MG63 (cell line): ENCODE measurements at places on chromosomes 3 and 15. TPM values are rescaled to one million over a fixed set of nuclear protein-coding genes. Genes with fewer than 3 reads are reported as not detected.

- no peak for DNase-seq
Observed at GRCh38 chr3:66400411-66401156, 100.2 kb downstream of the LRIG1 start.

DNA sequence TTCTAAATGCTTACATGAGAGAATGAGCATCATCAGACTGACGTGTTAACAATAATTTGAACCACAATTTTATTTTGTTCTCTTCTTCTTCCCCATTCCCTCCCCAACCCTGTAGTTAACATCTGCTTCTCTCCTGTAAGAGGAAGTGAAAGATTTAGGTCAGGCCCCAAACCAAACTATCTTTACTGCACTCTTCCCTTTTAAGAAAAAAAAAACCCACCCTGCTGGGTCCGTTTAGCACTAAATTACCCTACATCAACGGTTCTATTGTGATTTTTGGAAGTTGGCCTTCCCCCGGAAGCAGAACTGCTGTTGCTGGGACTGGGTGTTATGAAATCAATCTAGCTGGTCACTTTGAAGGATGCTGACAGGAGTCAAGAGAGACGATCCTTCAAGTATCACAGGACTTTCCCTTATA, 49.4 kb downstream of the NFKBIZ start:
- no peak for DNase-seq

Gene ZCWPW2
- total RNA-seq: not detected in 2 replicates

Gene GASK1A
- total RNA-seq: 0.15 TPM in 1 of 2 replicates, not detected in the other

Gene ANKRD34C
- total RNA-seq: not detected in 2 replicates

GRCh38 chr3:71372911-71373637, 210.5 kb downstream of the FOXP1 start:
- no peak for DNase-seq

Gene GRK7
- total RNA-seq: not detected in 2 replicates

Gene ELP6
- total RNA-seq: 20.6 and 33.2 TPM in 2 replicates

DNA sequence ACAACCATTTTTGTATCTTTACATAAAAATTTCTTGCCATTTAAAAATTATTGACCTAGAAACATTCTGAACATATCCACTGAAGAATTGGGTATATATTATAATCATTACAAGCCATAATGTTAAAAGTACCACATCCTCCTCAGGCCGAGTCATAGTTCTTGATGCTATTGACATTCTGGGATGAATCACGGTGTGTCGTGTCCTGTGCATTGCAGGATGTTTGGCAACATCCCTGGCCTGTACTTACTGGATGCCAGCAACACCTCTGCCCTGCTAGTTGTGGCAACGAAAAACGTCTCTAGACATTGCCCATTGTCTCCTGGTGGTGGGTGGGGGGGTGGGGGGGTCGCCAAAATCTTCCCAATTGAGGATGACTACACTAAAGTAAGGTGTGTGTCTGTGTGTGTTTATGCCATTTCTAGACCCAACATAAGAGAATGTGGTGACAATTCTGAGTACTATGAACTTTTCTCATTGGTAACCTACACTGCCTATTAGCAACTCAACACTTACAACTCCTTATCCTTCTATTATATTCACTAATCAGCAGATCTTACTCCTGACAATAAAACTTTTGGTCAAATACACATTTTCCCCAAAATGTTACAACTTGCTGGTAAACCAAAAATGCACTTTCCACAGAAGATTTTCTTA, 471.6 kb downstream of the FOXP1 start:
- peak; percentile 78 for DNase-seq

DNA sequence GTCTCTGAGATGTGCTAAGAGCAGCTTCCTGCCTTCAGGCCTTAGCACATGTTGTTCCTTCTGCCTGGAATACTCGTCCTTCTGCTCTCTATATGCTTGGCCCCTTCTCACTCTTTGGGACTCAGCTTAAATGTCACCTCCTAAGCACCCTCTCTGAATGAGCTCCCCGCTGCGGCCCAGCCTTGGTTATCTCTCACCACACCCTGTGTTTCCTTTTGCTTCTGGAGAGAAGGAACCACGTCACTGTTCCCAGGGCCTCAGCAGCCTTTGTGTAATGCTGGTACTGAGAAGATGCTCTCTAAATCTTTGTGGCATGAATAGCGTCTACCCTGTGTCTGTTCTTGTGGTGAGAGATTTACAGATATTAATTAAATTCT, 2.2 kb downstream of the FAH start:
- no peak for DNase-seq

DNA sequence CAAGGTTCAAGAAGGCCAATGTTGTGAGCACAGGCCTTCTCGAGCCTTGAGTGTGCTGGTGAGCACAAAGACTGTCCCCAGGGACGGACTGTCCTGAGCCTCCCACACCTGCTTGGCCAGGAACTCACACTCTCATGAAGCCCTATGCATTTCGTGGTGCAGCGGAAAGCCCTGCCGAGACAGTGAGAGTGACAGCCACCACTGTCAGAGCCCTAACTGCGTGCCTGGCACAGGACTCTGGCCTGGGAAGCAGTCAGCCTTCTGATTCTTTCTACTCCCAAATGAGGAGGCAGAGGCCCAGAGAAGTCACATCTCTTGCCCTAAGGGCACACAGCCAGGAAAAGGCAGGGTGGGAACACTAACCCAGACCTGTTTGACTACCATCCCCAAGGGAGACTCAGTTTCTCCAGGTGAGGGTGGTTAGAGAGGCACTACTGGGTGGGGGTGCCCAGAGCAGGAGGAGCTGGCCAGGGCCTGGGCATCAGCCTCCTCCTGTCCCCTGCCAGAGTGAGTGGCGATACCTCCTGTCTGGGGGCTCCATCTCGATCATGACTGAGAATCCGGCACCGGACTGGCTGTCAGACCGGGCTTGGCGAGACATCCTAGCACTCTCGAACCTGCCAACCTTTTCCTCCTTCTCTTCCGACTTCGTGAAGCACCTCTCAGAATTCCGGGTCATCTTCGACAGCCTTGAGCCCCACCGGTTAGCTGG, 50.8 kb downstream of the SEMA3G start:
- DNase-seq: no peak

GRCh38 chr3:128231606-128232005, 78.3 kb downstream of the EEFSEC start:
- DNase-seq: no peak

DNA sequence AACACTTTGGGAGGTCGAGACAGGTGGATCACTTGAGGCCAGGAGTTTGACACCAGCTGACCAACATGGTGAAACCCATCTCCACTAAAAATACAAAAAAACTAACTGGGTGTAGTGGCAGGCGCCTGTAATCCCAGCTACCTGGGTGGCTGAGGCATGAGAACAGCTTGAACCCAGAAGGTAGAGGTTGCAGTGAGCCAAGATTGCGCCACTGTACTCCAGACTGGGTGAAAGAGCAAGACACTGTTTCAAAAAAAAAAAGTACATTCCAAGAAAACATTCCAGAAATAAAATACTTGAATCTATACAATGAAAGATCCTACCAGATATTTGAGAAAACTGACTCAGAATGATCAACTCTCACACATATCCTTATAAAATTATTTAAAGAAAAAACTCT, 30.4 kb downstream of the TFDP2 start:
- no peak for DNase-seq

- DNase-seq: no peak
Observed at GRCh38 chr15:35087759-35088158, 2.7 kb upstream of the NANOGP8 start.

Gene CD86
- not detected in 2 replicates for total RNA-seq

Gene PIF1
- total RNA-seq: 8.1 and 8.5 TPM in 2 replicates

GRCh38 chr3:12175844-12176453, 17.2 kb upstream of the TIMP4 start:
- DNase-seq: peak; percentile 23

DNA sequence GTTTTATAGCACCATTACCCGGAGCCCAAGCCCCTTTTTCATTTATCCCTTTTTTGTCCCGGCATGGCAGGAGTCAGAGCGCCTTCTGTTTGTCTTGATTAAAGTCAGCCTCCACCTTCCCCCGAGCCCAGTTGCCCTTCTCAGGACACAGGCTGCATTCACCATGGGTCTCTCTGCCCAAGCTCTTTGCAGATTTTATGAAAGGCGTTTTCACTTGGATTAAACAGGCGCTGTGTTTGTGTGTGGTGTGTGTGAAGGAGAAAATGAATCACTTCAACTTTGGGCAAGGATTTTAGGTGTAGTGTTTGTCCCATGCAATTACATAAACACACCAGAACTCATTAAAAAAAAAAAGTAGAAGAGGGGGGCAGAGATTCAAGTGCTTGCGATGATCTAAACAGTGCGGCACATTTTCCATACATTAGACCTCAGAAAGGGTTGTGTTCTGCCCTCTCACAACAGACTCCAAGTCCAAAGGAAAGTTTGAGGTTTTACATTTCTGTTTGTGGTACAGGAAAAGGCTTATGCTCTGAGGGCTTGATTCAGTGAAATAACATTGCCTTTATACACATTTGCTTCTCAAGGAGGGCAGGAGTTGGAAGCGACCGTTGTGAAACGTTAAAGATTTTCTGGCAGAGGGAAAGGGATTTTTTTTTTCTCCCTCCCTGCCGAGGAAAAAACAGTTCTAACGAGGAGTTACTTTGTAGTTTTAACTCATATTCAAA, 14.5 kb upstream of the IL16 start:
- no peak for DNase-seq

DNA sequence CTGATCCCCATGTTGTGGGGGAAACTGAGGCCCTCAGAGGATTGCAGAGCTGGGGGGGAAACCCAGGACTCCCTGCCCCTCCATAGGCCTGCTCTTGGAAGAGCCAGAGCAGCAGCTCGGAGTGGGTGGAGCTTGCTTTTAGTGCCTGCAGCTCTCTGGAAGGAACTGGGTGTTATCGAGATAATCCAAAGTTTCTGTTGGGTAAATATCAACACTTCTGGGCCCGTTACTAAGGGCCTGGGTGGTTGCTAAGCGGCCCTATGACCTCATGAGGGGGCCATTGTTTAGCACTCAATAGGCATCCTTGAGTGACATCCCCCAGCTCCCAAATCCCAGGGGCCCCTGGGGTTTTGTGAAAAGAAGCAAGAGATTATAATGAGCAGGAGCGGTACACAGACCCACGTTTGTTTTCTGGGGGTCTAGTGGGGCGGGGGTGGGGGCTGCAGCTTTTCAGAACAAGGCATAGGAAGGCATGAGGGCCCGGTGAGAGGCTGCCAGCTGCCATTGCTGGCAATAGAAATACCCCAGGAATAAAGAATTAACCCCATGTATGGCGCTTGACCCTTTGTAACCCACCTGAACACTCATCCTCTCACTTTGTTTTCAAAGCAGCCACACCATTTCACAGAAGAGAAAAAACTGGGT, 48.3 kb upstream of the ATP2B2 start:
- DNase-seq: no peak

Gene GUCA1C
- total RNA-seq: not detected in 2 replicates

Gene MYO5C
- total RNA-seq: not detected in 2 replicates

Gene SLC15A2
- not detected in 2 replicates for total RNA-seq

Gene CFAP44
- 0.23 and 1.8 TPM in 2 replicates for total RNA-seq

Gene CTXN2
- not detected in 2 replicates for total RNA-seq

DNA sequence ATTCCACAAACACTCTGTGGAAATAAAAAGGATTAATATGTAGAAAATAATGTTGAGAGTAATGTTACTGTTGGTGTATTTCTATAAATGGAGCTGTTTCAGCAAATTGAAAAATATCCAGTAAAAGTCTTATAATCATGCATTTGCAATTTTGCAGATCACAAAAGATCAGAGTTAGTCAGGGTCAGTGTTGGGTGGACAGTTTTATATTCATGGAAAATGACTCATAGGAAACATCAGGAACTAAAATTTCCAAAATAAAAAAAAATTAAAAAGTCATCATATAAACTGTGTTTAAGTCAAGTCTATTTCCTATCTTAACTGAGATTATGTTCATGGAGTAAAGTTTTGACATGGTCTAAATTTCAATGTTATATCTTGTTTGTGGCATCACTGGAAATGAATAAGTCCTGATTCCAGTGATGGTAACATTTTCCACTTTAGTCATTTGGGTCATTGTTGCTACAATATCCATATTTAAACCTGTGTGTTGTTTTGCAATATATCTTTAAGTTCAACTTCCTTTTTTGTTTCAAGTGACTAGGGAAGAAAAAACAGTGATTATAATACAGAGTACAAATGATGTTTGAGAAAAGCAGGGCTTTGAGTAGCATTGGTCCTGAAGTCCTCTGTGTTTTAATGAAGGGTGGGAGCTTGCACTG, 37.8 kb downstream of the MITF start:
- DNase-seq: no peak
